ENCODE measurements at places on chromosomes 5 and 9.
A peak's percentile ranks its signal among the peaks of the same experiment; 100 is the strongest.

DNA sequence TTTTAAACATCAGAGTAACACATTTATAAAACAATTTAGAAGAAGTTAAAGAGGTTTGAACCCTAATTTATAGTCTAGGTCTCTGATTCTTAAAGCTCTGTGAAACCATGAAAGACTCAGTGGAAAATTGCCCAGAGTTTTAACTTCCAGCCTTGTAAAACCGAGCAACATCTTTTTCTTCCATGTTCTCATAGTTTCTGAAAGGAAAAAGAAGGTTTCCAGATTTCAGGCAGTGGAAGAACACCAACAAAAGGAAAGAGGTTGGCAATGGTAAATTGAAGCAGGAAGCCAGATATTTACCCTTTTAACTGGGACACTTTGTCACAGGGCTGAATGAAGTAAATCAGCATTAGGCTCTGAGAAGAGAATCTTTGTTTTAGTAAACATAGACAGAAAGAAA is 1999.3 kb downstream of the MAT2B start:
- no peak for DNase-seq

- no peak for DNase-seq
These were observed 2.0 kb upstream of the GARNL3 start for GRCh38 chr9:127262602-127263001.

DNA sequence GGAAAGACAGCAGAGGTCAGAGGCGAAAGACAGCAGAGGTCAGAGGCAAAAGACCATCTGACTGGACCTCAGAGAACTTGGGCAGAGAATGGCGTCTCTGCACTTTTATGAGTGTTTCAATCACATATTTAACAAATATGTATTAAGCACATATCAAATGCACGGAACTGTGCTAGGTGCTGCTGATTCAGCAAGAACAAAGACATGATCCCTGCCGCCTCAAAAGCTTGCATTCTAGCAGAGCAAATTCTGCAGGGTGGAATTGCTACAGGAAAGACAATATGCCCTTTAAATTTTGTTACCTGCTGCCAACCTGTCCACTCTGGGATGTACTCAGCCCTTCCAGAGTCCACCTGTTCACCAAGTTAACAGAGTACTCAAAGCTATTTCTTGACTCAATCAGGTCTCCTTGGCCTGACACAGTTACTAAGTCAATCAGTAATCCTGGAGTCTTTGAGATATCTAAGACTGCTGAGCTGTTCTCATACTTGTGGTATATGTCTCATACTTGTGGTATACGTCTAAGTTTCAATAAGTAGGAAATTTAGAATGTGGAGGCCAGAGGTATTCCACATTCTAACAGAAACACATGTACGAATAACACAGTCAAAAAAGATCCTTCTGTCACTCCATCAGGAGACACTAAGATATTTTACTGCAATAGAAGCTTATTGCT is 131.8 kb downstream of the GNAQ start:
- DNase-seq: no peak

DNA sequence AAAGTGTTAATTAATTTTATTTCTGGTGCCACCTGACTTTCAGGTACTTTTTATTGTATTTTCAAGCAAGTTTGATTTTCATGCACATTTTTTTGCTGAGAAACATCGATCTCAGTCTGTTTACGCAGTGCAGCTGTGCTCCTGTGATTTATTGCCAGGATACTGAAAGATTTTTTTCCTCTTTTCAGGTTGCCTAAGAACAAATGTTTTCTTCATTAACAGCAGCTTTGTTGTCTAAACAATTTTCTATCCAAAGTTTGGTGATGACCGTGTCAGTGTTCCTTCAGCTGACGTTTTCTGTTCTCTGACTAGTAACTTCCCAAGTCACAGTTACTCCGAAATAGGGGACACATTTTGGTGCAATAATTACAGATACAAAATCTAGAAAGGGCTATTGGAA is 78.1 kb downstream of the VCAN start:
- DNase-seq: no peak

DNA sequence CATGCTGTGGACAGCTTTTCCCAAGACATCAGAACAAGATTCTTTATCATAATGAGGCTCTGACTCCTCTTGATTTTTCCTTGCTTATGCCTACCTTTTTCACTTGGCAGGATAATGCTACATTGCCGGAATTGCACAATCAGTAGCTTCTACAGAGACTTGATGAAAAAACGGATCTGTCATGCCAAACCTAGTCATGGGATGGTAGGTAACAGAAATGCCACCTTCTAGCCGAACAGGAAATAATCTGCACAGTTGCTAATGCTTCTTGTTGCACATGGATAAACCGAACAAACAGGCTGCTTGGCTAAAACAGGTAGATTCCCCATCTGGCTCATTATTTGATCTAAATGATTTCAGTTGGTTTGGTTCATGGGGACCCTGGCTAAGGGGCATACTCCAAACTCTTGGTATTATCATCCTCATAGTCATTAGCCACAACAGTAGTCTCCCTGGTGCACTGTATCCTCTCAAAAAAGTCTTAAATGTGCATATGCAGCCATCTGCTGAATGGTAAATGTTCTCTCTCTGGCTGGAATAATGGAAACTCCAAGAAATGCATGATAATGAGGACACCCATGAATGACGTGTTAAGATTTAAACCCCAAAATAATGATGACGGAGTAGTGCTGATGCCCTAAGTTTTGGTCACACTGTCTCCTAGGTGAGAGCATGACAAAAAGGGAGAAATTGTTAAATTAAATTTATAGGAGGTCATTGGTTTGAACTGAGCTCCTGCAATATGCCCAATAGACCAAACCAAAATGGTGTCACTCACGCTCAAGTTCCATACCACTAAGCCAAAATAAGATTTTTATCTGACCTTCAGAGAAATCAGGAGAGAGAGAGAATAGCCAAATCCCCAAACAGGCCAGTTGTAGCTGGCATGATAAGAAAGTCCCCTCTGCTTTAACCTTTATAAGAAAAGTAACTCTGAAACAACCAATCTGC is 47.0 kb downstream of the RAPGEF1 start:
- no peak for DNase-seq

DNA sequence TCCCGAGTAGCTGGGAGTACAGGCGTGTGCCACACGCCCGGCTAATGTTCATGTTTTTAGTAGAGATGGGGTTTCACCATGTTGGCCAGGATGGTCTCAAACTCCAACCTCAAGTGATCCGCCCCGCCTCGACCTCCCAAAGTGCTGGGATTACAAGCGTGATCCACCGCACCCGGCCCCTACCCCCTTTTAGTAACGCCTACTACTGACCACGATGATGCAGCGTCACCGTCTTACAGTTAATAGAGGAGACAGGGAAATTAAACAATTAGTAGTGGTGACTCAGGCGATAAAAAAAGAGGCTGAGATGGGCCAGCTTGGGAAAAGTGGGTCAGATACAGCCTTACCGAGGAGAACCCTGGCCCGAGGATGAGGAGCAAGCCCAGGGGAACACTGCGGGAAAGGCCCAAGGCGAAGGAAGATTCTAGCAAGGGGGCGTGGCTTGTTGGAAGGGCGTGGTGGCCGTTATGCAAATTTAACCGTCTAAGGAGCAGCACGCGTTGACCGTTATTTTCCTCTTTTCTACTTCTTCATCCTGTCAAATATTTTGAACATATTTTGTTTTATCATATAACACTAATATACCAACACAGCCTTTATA is 1.6 kb upstream of the SETX start:
- no peak for DNase-seq

GRCh38 chr9:91348191-91348807 is 13.4 kb downstream of the AUH start:
- DNase-seq: no peak

GRCh38 chr5:151384106-151384505 is 36.7 kb upstream of the SLC36A2 start:
- DNase-seq: no peak

DNA sequence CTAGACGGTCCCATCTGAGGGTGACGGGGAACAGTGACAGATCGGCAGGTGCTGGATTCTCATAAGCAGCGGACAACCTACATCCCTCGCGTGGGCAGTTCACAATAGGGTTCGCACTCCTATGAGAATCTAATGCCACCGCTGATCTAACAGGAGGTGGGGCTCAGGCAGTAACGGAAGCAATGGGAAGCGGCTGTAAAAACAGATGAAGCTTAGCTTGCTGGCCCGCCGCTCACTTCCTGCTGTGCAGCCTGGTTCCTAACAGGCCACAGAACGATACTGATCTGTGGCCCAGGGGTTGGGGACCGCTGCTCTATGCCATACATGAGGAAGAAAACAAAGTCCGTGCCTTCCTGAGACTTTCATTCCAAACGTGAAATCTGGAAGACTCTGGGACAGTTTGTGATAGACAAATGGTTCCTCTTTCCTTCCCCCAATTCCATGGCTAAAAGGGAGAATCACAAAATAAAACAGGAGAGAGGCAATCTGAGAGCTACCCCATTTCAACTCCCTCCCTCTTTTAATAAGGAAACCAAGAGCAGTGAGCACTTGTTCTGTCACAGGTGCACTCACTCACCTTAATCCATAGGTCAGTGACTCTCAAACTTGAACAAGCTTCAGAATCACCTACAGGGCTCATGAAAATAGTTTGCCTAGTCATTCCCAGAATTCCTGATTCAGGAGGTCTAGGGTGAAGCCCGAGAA is 12.1 kb downstream of the PDCL start:
- no peak for DNase-seq

- DNase-seq: peak; percentile 94
These were observed at the start of the genes MRPL50 and ZNF189 for GRCh38 chr9:101398068-101398929. MRPL50 (minus strand) TSS chr9:101398618; CDS start chr9:101398592, 26 bp downstream. ZNF189 (plus strand) TSS chr9:101398851; CDS start chr9:101399157, 306 bp downstream.

DNA sequence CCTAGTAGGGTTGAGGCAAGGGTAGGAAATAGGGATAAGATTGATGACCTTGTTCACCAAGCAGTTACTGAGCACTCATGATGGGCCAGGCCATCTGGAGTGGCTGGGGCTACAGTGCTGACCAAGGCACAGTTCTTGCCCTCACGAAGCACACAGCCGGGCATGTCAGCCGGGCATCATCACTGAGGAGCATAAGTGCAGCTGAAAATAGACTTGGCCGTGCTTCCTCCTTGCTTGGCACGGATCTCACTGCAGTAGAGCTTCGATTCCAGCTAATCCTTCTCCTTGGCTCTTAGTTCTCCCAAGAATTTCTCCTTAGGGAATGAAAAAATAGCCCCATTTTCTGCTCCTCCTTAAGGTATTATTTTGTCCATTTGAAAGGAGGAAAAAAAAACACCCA is 116.6 kb downstream of the NMUR2 start:
- no peak for DNase-seq

- no peak for DNase-seq
These were observed 63.7 kb downstream of the LMX1B start for GRCh38 chr9:126677188-126678084.

DNA sequence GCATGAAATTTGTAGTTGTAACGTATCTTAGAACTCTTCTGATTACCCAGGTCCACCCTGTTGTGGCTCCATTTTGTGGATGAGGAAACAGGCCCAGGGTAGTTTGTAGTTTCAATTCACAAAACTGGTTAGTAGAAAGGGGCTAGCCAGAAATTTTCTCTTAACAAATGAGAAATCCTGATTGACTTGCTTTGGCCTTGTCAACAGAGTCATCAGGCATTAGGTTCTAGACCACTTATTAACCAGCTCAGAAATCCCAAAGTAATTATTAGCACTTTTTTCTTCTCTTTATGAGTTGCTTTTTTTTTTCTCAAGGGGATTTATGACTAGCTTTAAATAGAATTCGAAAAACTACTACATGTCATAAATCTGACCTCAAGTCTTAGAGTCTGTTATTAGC is 160.2 kb downstream of the SH3GL2 start:
- DNase-seq: no peak

DNA sequence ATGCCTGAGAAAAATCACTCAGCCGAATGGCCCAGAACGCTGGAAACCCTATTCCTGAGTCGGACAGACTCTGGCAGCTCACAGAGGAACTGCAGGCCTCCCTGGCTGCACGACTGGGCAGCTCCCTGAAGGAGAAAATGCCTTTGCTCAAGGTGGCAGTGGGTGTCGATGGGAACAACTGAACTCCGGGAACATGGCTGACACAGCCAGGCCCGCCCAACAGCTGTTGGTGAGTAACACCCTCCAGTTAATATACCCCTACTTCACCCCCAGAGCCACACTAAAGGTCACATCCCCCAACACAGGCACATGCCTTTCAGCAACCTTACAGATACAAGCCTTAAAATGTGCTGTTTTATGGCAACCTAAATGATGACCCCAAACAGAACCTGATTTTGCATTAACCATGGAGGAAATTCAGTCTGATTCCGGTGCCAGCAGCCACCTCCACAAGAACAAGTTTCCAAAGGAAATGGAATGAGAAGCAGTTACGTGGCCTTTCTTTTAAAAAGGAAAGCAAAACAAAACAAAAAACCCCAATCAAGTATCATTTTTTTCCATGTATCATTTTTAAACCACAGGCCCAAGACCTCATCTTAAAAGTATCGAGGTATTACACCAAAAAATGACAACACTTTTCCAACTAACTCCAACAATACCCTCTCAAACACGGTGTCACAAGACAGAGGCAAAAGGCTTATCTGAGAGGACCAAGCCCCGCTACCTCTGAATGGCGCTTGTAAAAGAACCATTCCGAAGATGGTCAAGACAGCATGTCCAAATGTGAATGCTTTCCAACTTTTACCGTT is 3.1 kb downstream of the KLF9 start:
- DNase-seq: no peak

DNA sequence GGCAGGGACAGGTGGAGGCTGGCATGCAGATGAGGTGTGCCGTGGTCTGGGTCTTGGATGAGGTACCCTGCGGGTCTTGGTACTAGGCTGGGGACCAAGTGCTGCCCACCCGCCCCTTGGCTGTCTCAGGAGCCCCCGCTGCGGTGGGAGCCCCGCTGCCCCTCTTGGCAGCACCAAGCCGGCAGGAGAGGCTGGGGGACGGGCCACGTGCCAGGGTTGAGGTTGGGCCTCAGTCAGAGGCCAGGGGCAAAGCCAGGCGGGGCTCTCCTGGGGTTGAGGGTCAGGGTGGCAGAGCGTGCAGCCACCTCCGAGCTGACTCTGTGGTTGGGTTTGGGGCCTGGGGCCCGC is 2.0 kb downstream of the CARD9 start:
- no peak for DNase-seq

DNA sequence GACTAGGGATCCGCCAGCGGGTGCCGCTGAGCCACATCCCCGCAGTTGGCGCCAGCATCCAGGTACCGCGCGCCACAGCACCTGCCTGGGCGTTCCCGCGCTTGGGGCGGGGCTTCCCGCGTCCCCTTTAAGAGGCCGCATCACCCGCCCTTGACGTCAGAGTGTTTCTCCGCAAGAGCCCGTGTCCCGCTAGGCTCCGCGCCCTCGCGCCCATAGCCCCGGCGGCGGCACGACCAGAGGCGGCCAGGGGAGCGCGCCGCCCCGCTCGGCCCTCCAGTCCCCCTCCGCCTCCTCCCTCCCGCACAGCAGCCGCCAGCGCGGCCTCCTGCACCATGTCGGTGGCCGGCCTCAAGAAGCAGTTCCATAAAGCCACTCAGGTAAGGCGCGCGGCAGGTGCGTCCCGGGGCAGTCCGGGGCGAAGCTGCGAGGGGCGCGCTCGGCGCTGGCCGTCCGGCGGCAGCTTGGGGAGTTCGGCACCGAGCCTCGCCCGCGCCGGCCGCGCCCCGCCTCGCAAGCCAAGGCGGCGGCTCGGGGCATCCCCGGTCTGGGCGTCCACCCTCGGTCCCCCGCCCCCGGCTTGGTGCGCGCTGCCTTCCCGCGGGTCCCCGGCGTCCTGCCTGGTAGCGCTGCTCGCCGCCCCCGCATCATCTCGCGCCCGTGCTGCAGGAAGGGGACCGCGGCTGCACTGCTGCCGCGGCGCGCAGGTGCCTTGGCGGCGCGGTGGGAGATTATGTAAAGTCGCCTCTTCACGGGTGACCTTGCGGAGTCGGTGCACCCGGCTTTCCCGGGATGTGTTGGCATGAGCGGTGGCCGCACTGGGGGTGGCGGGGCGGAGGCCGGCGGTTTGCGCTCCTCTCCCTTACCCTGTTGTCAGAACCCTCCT is at the start of gene SH3GL2:
TSS of gene SH3GL2 (plus strand) at position 156 of the 883 bp plus-strand sequence.
- peak; percentile 18 for DNase-seq

Measured in GM10248 (cell line).